ENCODE measurements at places on chromosomes 7 and 10.

GRCh38 chr10:52908478-52908877 is 135.9 kb upstream of the MBL2 start:
- peak; percentile 63 for DNase-seq

DNA sequence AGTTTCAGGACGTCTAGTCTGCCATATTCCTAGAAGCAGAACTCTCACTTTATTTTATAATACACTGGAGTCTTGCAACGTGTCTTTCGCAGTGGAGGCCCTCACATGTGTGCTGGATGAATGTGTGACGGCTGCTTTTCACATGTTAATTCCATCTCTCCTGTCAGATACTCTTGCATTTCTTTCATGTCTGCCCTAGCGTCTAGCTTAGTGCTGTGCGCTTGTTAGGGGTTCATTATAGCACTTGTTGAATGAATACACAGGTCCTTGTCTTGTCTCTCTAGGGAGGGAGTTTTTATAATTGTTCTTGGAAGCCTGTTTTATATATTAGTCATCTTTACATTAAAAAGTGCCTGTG is 94.4 kb downstream of the MAP3K8 start:
- peak; percentile 24 for DNase-seq

DNA sequence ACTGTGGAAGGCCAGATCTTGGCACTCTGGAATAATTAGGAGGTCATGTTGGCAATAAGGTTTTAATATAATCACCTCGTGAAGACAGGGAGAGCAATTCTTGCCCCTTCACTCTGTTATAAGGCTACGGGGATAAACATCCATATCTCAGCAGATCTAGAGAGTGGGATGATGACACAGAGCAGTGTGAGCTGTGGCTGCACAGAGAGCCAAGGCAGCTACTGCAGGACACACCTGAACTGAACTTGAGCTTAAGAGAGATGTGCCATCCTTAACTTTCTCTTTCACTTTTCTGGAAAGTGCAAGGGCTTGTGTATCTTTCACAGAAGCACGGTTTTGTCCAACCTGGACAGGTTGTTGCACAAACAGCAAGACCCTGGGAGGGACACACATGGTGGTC is 174.7 kb downstream of the GATA3 start:
- no peak for DNase-seq

GRCh38 chr10:82628373-82628772 is 753.4 kb downstream of the NRG3 start:
- DNase-seq = no peak

DNA sequence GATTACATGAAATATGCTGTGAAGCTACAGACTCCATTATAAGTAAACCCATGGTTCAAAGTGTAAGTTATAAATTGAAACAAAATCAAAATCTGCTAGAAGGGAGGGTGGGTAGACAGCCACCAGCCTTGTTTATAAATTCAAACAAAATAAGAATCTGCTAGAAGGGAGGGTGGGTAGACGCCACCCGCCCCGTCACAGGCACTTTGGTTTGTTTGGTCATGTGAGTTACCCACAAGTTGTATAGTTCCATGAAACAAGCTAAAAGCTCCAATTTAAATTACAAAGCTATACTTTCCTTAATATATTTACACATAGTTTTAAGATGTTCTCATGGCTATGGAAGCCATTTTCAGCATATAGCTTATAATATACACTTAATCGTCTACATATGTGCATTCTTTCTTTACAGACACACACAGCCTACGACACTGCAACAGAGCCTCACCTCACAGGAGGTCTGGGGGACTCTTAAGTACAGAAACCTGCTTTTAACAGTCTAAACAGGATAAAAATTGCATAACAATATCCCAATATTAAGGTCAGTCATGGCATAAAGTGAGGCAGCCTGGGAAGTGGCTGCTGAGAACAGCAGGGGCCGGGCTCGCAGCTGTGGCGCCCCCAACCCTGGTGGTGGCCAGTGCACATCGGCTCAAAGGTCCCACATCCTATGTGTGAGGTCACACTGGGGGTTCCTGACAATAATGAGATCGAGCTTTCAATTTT is 28.1 kb upstream of the NCAPG2 start:
- peak; percentile 57 for DNase-seq

- DNase-seq = no peak
Observed at GRCh38 chr7:95106401-95106800, 199.0 kb downstream of the PPP1R9A start.

DNA sequence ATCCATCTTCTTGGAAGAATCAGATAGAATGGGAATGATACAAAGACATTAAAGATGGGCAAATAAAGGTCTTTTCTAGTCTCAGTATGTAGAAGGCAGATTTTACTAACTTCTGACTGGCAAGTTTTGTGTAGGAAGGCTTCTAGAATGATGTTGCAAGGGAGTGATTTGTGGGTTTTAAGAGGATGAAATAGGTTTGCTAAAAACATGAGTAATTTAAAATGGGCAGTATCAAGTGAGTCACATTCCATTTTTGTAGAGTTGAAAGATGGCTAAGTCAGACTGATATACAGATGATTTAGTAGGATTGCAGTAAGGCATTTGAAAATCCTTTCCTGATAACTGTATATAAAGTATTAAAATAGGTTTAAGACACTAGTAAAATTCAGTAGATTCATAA is 777.4 kb downstream of the SORCS1 start:
- DNase-seq = no peak

- DNase-seq = no peak
Observed at GRCh38 chr10:78715435-78715834, 353.3 kb upstream of the ZMIZ1 start.

- no peak for DNase-seq
Observed at GRCh38 chr10:44725404-44725803, 185.7 kb upstream of the TMEM72 start.

DNA sequence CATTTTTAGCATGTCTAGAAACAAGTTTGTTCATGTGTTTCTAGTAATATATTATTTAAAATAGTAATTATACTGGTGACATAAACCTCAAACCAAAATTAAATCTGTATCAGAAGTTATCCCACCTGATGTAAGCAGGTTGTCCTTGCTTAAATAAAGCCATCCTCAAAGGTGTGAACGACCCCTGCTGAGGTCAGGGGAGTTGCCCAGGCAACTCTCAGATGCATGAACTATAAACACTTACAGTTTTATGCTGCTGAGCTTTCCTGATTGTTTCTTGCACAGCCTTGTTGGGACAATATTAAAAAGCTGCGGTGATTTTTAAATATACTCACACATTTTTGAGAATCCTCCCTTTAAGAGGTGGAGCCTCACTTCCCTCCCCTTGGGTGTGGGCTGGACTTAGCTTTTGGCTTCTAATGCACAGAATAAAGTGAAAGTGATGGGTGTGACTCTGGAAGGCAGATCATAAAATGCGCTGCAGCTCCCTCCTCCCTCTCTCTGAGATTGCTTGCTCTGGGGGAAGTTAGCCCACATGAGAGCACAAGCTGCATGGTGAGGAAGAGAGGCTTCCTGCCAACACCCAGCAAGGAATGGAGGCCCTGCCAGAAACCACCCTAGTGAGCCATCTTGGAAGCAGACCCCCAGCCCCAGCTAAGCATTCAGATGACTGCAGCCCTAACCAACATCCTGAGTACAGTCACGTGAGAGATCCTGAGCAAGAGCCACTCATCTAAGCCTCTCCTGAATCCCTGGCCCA is 152.7 kb downstream of the SKIDA1 start:
- peak; percentile 38 for DNase-seq

GRCh38 chr10:89887406-89887805 is 186.0 kb downstream of the KIF20B start:
- DNase-seq = no peak

DNA sequence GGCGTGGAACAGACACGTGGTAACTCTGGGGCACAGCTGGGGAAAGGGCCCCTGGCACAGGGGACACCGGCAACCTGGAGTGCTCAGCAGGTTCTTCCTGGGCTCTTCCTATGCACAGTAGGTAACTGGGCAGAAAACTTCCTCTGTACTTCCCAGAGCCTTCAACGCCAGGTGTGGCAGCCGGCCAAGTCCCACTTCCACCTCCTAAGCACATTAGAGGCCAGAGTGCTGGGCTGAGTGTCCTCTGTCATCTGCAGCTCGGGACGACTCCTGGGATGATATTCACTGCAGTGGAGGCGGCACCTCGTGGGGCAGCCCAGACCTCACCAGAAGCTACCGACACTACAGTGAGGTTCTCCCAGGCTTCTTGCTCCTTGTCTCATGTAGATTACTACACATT is 114.5 kb downstream of the LARP4B start:
- DNase-seq = no peak

- no peak for DNase-seq
Observed at GRCh38 chr7:19397911-19398310, 252.7 kb upstream of the FERD3L start.

DNA sequence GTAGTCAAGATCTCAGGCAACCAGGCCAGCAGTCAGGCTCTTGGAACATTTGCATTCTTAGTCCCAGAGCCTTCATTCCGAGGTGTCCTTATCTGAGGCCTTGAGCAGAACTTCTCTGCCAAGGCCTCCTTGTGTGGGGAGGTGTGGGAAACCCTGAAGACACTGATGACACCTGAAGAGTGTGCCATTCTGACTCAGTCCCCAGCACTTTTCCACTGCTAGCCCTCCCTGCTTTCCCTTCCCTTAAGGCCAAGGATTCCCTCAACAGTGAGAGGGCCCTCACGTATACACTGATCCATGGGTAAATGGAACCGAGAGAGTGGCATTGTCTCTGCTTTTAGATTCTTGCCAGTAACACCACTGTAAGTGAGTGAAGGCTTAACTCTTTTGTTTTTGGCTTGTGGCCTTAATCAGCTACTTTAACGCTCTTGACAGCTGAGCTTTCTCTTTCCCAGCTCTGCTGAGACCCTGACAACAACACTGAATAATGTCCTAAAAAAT is 30.3 kb downstream of the TRDMT1 start:
- no peak for DNase-seq

- no peak for DNase-seq
Observed at GRCh38 chr7:77461246-77461645, 45.1 kb upstream of the GSAP start.

DNA sequence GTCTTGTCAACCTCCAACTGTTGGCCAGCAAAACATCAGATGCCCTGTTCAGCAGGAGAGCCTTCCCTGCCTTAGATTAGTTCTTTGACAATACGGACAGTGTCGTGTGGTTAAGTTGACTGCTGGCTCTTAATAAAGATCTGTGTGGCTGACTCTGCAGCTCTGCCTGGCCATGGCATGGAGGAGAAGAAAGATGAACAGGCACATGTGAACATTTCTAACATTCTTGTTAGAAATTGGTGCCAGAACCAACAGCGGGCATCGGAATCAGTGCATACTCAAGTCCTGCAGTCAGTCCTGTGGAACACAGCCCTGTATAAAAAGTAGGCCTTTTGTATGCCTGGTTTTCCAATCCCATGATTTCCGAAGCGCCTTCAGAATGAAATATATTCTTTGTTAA is 455.6 kb downstream of the POM121L12 start:
- DNase-seq = no peak

GRCh38 chr7:67990003-67990402 is 993.4 kb downstream of the TYW1 start:
- no peak for DNase-seq

DNA sequence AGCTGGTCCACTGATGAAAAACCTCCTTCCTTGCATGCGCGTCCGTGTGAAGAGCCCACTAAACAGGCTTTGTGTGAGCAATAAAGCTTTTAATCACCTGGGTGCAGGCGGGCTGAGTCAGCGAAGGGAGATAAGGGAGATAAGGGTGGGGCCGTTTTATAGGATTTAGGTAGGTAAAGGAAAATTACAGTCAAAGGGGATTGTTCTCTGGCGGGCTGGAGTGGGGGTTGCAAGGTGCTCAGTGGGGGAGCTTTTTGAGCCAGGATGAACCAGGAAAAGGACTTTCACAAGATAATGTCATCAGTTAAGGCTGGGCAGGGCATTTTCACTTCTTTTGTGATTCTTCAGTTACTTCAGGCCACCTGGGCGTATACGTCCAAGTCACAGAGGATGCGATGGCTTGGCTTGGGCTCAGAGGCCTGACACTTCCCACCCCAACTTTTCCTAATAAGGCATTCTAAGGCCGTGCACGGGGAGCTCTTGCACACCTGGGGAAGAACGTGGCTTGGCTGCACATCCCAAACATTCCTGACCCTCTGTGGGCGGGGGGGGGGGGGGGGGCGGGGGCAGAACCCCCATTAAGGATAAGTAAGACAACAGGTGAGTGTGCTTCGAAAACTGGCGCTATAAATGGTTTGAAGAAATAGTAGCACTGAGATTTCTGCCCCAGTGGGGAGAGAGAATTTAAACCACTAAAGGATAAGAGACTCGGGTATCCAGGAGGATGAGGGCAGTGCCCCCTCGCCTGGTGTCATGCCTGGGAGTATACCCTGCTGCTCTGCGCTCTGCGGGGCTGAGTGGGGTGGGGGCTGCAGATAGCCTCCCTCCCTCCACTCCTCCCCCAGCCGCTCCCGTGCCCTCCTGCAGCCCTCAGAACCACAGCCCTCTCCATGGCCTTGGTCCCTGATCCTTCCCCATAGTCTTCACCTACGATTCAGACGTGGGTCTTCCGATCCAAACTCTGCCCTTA is 217.6 kb downstream of the MLLT10 start:
- DNase-seq = peak; percentile 41

DNA sequence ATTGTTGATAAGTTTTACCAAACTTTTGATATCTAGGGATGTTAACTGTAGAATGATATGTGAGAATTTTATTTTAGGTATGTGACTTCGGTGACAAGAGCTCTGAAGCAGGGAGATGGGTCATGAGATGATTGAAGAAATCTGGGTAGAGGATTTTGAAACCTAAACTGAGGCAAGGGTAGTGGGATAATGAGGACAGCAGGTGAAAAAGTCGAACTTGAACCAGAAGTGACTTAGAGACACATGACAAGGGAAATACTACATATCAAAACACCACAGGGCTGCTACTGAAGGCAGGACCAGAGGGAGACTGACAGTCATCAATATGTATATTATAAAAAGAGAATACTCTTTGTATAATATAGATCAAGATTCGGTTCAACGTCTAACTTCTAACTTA is 113.2 kb downstream of the WDFY4 start:
- no peak for DNase-seq

DNA sequence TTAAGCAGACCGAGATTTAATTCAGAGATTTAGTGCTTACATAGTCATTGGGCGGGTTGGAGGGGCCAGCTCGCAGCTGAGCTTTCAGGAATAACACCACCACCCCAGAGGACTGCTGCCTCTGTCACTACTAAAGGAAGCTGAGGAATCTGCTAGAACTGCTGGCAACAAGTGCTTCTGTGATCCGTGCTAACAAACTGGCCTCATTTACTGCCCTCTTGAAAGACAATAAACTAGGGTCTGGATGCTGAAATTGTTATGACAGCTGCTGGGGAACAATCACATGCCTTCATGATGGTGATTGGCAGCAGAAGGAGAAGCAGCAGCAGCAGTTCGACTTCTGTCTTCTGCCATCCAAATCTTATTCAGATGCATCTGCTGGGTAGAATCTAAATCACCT is 285.5 kb upstream of the TAC1 start:
- DNase-seq = no peak

GRCh38 chr7:137606061-137606674 is 240.6 kb downstream of the DGKI start:
- no peak for DNase-seq
